ENCODE measurements at places on chromosomes 4 and X.
A peak's percentile ranks its signal among the peaks of the same experiment; 100 is the strongest.

- DNase-seq, result no peak
Measured at GRCh38 chr4:102268355-102268754, 76.9 kb downstream of the SLC39A8 start.

GRCh38 chr4:70666369-70666768 is at the start of gene JCHAIN:
Gene JCHAIN (minus strand): TSS chr4:70666508. CDS start chr4:70666490, 18 bp downstream.
- DNase-seq, result no peak

- no peak for DNase-seq
Measured at GRCh38 chr4:25792200-25792791, 70.5 kb downstream of the SEL1L3 start.

- no peak for DNase-seq
Measured at GRCh38 chr4:186781032-186781917, 57.6 kb upstream of the FAT1 start.

DNA sequence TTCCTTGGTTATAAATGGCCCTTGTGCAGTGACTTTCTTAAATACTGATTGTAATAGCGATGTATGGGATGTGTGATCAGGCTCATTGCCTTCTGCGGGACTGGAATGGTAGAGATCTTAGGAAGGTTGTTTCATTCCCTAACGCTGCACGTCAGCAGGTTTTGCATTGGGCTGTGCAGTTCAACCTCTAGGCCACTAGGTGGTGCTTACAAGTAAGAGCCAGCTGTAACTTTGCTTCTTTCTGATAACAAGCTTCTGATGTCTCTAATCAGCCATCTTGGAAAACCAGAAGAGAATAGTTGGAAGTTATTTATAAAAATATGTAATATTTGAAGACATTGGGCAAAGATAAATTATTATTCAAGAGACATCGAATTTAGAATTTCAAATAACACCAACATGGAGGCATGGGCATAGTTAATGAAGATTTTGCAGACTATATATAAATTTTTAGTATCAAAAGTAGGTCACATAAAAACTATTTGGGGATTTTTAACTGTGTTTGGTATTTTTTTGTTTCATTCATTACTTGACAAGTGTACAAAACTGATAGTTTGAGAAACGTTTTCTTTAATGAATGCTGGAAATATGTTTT is 339.7 kb upstream of the PCDH7 start:
- no peak for DNase-seq

DNA sequence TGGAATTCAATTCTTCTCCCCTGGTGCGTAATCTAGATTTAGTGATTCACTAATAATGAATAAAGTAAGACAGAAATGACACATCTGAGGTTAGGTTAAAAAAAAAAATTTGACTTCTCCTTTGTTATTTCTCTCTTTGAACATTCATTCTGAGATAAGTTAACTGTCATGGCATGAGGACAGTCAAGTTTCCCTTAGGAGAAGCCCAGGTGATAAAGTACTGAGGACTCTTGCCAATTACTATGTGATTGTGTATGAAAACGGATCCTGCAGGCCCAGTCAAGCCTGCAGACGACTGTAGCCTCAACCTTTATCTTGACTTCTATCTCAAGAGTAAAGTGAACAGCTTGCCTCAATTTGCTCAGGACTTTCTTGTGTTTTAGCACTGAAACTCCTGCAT is 293.2 kb downstream of the PRR32 start:
- no peak for DNase-seq

DNA sequence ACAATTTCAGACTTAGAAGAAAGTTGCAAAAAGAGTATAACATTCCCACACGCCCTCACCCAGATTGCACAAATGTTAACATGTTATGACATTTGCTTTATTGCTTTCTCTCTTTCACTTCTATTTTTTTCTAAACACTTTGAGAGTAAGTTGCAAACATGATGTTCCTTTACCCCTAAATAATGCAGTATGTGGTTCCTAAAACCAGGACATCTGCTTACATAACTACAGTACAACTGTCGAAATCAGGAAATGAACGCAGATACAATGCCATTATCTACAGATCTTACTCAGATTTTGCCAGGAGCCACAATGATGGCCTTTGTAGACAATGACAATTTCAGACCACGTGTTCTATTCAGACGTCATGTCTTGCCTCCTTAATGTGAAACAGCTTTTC is 22.4 kb downstream of the SH3TC1 start:
- no peak for DNase-seq

- no peak for DNase-seq
Measured at GRCh38 chr4:169341490-169341889, 70.7 kb upstream of the SH3RF1 start.

- no peak for DNase-seq
Measured at GRCh38 chr4:32161392-32161791, 1441.2 kb downstream of the PCDH7 start.

DNA sequence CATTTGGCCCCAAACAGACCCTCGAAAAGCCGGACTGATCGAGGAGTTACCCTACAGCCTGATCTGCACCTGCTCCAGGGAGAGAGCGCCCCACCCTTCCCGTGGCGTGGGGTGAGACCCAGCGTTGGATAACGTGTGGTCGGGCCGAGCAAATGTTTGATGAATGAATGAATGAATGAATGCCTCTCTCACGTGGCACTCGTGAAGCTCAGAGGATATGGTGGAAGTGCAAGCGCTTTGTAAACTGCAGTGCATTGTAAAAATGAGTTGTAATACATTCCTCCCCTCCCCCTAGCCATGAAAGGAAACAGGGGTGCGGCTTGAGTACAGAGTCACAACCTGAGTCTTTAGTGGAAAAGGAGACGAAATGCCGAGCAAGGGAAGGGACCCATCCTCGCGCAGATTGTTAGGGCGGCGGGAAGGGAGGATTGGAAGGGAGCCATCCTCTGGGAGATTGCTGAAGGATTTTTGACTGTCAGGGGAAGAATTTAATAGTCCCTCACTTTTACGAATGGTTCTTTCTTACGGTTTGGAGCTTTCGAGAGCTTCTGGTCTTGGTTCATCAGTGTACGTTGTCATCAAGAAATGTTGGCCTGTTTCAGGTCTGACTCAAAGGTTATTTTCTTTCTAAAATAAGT is 772 bp upstream of the FBXW7 start:
- no peak for DNase-seq

- peak; percentile 59 for DNase-seq
Measured at GRCh38 chr4:37977471-37978247, 17.5 kb downstream of the PTTG2 start.

DNA sequence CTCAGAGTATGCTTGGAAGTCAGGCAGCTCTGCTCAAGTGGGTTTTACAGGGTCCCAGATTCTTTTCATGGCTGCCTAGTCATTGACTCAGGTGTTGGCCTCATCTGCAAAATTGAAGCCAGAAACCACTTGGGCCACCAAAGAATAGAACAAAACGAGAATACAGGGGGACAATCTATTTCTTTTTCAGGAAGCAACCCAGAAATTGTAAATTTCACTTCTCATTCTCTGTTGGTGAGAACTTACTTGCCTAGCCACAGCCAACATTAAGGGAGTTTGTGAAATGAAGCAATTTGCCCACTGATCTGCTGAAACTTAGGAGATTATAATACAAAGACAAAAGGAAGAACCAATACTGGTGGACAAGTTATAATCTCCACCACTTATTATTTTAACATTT is 8.6 kb upstream of the TKTL2 start:
- DNase-seq, result no peak

GRCh38 chr4:56755901-56756300 is 65.6 kb downstream of the SPINK2 start:
- DNase-seq, result no peak

DNA sequence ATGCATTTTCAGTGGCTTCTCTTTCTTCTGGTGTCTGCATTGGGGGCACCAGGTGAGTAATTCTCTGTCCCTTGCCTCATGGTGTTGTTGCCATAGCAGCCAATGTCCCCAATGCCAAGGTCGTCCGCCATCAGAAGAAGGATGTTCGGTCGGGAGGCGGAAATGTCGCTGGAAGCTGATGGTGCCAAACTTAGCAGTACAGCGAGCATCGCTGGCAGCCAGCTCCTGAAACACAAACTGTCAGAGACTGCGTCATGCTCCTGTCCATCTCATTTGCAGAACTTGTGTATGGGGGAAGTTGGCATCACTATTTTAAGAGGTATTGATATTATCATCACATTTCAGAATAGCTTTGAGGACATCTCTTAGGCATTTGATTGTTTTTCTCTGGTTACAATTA is 29.1 kb upstream of the ARSD start:
- DNase-seq, result no peak

GRCh38 chr4:7590899-7591298 is 156.2 kb upstream of the PSAPL1 start:
- no peak for DNase-seq

GRCh38 chrX:2717312-2717711 is 26.2 kb downstream of the CD99 start:
- DNase-seq, result no peak

DNA sequence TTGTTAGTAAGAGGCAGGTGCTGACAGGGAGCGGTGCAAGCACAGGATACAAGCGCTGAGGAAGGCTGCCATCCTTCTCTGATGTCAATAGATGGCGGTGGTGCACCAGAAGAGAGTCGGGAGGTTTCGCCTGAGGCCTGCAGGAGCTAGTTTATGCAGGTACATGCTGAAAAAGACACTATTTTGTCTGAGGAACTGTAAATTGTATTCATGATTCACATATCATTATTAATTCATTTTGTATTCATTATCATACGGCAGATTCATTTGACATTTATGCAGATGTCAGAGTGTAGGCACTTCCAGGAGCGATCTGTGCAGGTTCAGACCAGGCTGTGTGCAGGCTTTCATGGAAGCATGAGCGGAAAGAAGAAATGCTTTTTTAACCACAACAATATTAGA is 824.0 kb downstream of the STIM2 start:
- DNase-seq, result peak; percentile 52

GRCh38 chr4:153731239-153731638 is 28.6 kb downstream of the RNF175 start:
- DNase-seq, result no peak

DNA sequence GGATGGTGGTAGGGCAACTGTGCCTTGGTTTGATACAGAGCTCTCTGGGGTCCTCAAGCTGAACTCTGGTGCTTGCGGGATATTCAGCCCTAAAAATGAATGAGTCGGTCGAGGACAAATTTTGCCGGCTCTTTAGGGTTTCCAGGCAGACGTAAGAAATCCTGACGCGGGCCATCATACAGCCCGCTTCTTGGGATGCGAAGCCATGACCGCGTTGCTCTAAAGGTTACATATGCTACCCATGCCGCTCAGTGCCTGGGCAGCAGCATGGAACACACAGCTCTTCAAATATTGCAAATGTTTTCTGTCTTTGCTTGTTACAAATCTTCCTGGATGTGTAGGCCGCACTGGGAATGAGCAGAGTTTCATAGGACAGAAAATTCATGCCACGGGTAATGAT is 55.6 kb downstream of the NBDY start:
- DNase-seq, result peak; percentile 7

- DNase-seq, result no peak
Measured at GRCh38 chr4:181958446-181958845, 284.8 kb upstream of the TENM3 start.

DNA sequence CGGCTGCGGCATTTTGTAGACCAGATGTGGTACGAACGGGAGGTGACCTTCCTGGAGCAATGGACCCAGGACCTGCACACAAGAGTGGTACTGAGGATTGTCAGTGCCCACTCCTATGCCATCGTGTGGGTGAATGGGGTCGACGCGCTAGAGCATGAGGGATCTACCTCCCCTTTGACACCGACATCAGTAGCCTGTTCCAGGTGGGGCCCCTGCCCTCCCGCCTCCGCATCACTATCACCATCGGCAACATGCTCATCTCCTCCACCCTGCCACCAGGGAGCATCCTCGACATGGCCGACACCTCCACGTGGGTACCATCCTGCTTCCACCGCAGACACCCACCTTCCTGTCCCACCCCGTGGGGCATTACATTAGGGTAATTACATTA is 46.2 kb downstream of the SMARCA5 start:
- no peak for DNase-seq

DNA sequence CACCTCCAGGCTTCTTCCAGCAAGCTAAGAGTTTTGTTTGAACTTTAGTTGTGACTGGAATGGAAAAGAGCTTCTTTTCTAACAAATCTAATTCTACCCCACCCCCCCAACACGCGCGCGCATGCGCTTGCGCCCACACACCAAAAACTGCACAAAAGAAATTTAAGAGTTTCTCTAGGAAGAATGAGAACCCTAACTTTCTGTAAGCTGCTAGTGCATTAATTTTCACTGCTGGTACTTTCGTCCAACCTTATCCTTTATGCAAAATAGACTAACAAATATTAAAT is 9.0 kb upstream of the INTU start:
- DNase-seq, result no peak

GRCh38 chr4:179399054-179399782 is 1957.0 kb upstream of the AGA start:
- no peak for DNase-seq

Measured in breast epithelium (tissue), 4 donors.